ENCODE measurements at places on chromosomes 11 and 22.
A peak's percentile ranks its signal among the peaks of the same experiment; 100 is the strongest.

- DNase-seq: no peak
Observed at GRCh38 chr11:18608376-18608775, 8.8 kb downstream of the MISFA start.

DNA sequence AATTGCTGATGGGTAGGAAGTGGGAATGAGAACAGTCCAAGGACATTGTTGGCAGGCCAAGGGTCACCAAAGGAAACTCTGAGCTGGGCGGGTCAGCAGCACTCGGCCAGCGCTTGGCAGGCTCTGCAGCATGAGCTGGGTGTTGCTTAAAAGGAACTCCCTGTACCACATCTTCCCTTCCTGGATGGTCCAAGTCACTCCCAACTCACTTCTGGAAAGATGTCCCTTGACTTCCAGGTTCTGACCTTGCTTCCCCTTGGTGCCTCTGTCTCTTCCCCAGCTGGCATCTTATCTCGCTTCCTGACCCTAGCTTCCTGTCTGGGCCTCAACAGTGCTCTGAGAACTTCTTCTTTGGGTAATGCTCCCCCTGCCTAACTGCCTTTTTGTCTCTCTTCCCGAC lies 24.8 kb upstream of the SWAP70 start:
- DNase-seq: no peak

- DNase-seq: no peak
Observed at GRCh38 chr11:129951866-129952262, 50.8 kb downstream of the PRDM10 start.

GRCh38 chr11:104442321-104442720 lies 278.4 kb upstream of the PDGFD start:
- DNase-seq: peak; percentile 61

DNA sequence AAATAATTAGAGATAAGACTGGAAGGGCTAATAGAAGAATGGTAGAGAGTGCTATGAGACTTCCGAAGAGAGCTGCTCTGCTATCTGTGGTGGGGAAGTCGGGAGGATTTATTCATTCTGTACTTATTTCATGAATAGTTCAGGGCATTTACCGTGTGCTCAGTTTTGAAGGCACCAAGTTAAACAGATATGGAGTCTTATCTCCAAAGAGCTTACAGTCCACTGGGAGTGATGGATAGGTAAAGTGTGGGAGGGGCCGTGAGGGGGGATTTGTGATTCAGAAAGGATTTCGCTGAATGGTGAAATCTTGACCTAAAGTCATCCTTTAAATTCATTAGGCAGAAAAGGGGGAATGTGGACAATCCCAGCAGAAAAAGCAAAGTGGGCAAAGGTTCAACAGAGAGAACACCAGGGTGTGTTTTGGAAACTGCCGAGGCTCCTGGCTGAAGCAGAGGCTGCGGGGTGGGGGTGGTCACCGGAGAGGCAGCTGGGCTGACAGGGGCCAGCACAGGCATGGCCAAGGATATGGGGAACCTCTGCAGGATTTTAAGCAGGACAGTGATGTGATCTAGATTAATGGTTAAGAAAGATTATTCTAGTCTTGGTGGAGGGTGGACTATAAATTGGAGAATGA lies 91.2 kb downstream of the UBASH3B start:
- DNase-seq: no peak

DNA sequence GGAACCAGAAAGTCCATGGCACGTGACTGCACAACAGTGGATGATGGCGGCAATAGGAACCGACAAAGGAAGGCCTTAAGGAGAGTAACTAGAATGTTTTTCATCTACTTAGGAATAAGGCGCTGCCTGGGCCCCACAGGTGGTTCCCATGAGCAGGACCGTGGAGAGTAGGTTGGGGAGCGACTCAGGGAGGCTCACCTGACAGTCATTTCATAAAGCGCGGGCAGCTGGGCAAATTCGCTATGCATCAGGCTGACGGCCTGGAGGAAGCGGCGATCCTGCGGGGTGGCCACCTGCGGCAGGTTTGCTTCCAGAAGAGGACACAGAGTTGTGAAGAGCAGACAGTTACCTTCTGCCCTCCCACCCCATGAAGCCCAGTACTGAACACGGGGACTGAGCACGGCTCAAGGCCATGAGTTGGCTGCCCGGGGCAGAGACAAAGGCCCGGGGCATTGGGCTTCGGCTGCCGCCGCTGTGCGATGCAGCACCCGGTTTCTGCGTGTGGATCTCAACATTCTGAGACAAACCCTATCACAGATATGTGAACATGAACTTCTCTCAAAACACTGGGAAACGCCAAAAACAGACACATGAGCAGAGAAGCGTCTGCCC lies 25.8 kb downstream of the HPS4 start:
- DNase-seq: no peak

DNA sequence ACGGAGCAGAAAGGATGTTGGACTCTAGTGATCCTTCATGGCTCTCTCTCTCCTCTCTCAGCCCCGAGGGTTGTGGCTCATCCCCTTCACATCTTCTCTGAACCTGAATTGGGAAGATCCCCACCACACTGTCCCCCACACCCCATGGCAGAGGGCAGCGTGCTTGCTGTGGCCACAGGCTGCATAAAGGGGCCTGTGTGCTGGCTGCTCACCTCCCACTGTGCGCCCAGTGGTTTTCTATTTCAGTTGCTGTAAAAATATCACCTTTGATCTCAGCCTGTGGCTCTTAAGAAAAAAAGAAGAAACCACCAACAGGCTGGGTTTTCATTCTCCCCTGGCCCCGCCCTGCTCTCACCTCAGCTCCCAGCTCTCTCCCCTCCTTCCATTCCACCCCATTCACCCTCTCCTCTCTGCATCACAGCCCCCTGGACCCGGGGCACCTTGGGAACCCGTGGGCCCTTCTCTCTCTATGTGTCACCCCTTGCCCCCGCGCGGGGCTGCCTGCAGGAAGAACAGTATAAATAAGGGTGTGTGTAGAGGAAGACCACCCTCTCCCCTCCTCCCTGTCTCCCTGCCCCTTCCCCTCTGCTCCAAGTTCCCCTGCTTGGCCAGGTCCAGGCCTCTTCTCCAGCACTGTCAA lies 25.8 kb upstream of the WNT11 start:
- DNase-seq: no peak

- DNase-seq: no peak
Observed at GRCh38 chr11:60912851-60913528, 968 bp upstream of the TMEM109 start.

DNA sequence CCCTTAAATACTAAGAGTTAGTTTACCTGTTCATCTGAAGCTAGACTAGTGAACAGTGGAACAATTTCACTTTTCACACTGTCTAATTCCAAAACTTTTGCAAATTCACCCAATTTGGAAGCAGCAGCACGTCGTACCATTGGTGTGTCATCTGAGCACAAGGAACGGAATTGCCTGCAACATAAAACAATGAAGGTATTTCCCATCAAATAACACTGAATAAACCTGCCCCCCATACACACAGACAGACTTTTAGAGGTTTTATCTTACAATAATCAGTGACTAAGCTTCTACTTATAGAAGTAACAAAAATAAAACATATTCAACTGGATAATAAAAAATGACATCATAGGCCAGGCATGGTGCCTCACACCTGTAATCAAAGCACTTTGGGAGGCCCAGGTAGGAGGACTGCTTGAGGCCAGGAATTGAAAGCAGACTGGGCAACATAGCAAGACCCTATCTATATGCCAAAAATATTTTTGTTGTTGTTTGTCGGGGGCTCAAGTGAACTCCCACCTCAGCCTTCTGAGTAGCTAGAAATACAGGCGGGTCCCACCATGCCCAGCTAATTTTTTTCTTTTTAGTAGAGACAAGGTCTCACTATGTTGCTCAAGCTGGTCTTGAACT lies 6.3 kb downstream of the PPP2R1B start:
- no peak for DNase-seq

DNA sequence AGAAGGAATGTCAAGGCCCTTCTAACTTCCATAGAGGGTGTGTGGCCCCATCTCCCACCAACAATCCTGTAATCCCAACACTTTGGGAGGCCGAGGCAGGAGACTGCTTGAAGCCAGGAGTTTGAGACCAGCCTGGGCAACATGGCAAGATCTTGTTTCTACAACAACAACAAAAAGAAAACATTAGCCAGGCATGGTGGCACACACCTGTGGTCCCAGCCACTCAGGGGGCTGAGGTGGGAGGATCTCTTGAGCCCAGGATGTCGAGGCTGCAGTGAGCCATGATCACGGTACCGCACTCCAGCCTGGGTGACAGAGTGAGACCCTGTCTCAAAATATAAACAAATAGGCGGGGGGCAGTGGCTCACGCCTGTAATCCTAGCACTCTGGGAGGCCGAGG lies 16.9 kb downstream of the TSPAN32 start:
- no peak for DNase-seq

GRCh38 chr11:1966531-1966930 lies 19.4 kb downstream of the MRPL23 start:
- no peak for DNase-seq

DNA sequence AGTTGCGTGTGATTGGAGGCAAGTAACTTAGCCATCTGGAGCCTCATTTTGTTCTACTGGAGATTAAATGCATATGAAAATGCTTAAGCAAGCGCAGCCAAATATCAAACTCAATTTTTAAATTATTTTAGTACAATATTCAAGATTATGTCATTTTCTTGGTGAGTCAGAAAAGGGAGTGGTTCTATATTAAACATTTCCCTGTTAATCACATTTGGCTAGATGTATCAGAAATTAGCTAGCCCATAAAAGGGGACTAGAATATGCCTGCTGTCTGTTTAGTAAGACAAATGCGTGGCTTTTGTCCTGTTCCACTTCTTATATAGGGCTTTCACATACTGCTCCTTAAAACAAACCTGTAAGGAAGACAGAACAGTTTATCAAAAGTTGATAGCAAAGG lies 35.0 kb upstream of the BMAL1 start:
- no peak for DNase-seq

DNA sequence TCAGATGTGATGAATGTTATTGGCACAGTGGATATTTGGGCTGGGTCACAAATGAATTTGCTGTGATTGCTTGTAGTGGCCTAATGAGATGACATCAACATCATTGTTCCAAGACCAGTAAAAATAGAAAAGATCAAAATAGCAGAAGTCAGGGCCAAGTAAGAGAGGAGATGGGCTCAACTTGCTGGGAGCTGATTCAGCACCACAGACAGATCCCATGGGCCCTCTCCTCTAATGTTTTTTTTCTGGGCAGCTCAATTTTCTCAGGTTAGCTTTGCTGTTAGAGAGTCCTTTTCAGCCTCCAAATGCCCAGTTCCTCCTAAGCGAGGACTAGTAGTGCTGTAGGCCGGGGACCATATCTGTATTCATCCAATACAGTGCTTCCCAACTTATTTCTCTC lies 86.0 kb upstream of the IZUMO1R start:
- no peak for DNase-seq

- no peak for DNase-seq
Observed at GRCh38 chr11:26571861-26572654, at the start of gene MUC15. MUC15 (minus strand) TSS chr11:26572263; CDS start chr11:26567094, 5,169 bp downstream.

- DNase-seq: no peak
Observed at GRCh38 chr11:28245131-28245530, 136.9 kb downstream of the METTL15 start.

GRCh38 chr11:119615003-119615881 lies 113.8 kb downstream of the NECTIN1 start:
- peak; percentile 100 for DNase-seq

GRCh38 chr11:33801821-33802193 lies 27.5 kb upstream of the FBXO3 start:
- no peak for DNase-seq

DNA sequence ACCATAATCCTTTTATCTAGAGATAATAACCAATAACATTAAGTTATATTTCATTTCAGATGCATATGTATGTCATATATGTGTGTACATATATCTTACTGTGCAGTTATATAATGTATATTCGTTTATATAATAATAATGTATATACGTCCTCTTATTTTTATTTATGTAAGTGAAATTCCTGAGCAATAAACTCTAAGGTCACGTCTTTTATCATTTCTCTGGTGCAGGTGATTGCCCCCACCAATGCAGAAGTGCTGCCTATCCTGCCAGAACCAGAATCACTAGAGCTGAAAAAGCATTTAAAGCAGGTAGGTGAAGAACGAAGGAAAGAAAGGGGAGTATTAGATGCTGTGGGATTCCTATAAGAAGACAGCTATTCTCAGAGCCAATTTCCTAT lies 8.8 kb downstream of the MADD start:
- no peak for DNase-seq

- no peak for DNase-seq
Observed at GRCh38 chr11:925158-925495, 543 bp upstream of the AP2A2 start.

- DNase-seq: no peak
Observed at GRCh38 chr11:94507485-94507884, 4.8 kb upstream of the C11orf97 start.

DNA sequence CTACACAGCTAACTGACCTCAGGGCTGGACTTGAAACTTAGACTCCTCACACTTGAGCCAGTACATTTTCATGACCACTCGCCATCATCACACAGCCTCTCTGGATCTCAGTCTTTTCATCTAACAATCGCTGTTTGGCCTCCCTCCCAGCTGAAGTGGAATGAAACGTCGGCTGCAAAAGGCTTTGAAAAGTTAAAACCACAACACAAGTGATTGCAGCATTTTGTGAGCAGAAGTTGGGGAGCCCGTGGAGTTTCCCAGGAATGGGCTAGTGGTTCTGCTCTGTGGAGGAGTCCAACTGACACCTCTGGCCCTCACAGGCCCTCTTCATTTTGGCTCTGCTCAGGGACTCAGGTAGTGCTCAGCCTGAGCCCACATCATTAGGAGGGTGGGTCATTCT lies 35.9 kb upstream of the TRIM29 start:
- no peak for DNase-seq

DNA sequence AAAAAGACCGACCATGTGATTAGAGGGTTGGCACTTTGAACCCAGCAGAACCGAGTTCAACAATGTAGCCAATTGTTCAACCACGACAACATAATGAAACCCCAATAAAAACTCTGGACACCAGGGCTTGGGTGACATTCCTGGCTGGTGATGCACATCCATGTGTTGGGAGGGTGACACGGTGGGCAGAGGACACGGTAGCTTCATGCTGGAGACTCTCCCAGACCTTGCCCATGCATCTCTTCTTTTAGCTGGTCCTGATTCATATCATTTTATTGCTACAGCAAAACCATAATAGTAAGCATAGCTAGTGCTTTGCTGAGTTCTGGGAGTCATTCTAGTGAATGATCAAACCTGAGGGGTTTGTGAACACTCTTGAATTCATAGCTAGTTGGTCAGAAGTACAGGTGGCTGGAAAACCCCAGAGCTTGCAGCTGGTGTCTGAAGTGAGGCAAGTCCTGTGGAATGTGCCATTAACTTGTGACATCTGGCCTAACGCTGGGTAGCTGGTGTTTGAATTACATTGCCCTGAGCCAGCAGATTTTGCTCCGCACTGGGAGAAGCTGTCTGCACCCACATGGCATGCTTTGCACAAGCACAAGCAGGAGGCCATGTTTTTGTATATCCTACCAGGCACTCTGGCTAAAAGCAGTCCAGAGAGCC lies 14.0 kb downstream of the RPUSD4 start:
- peak; percentile 99 for DNase-seq

- DNase-seq: no peak
Observed at GRCh38 chr11:116832350-116833290, 2.9 kb downstream of the APOC3 start.
